ENCODE measurements at places on chromosomes 1 and 21.

DNA sequence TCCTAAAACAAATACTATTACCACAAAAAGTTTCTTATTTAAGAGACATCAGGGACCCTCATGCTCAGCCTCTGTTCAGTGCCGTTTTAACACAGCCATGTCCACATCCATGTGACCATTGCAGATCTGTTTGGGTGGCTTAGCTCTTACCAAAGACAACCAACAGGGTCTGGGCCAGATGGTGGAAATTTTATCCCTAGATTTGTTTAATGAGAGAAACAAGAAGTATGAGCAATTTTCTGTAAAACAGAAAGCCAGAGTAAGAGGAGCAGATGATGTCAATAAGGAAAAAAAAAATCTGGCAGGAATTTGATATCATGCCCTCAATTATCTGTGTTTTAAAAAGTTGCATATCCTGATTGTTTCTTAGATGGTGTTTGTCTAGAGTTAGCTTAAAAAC is 299.9 kb downstream of the TM2D1 start:
- DNase-seq, result no peak

DNA sequence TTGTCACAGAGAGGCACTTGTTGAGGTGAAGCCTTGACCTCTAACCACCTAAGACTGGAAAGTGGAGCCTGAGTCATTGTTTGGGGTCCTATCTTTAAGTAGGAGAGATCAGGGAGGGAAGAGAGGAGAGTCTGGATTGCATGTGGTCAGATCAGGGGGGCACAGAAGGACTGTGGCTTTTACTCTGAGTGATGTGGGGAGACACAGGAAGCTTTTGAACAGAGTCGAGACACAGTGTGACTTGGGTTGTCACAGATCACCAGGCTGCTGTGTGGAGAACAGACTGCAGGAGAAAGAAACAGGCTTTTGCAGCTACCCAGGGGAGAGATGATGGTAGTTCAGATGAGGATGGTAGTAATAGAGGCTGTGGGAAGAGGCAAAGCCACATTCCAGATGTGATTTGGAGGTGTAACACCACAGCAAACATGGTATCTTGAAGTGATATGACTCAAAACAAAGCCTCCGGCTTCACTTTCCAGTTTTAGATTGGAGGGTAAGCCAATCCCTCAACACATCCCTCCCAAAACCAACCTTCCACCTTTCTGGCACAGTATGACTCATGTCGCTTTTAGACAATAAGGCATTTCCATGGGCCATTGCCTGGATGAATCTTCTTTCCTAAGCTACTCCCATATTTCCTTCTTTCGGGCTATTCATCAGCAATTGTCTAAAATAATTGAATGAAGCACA is 125.8 kb upstream of the SLC44A3 start:
- no peak for DNase-seq

DNA sequence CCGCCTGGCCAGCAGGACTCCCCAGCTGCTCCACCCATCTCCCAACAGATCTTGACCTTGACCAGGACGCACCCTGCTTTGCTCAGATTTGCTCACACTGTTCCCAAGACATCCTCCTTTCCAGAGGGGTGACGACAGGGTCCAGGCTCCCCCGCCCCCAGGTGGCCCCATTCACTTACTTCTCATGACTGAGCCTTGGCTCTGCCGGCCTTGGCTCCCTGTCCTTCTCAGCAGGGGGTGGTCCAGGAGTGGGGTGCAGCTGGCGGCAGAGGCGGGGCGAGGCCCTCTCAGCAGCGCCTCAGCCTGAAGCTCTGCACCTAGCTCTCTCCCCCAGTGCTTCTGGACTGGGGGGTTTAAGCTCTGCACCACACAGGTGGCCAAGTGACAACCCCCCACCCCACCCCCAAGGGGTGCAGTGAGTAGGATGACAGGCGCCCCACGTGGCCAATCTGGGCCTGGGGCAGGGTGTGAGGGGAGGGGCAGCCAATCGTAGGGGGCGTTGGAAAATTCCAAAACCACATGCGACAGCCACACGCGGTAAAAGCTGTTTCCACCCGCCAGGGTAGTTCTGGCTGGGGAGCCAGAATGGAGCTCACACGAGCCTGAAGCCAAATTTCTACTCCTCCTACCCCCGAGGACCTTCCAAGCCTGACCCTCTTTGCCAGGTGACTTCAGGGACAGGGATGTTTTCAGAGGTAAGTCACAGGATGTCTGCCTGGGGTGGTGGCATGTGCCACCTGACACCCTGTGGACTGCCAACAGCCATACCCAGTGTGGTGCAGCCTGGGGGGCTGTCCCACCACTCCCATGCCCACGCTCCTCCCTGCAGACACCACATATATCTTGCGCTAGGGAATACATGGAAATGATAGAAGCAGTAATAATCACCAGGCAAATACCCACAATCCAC is 5.6 kb downstream of the RORC start:
- no peak for DNase-seq

DNA sequence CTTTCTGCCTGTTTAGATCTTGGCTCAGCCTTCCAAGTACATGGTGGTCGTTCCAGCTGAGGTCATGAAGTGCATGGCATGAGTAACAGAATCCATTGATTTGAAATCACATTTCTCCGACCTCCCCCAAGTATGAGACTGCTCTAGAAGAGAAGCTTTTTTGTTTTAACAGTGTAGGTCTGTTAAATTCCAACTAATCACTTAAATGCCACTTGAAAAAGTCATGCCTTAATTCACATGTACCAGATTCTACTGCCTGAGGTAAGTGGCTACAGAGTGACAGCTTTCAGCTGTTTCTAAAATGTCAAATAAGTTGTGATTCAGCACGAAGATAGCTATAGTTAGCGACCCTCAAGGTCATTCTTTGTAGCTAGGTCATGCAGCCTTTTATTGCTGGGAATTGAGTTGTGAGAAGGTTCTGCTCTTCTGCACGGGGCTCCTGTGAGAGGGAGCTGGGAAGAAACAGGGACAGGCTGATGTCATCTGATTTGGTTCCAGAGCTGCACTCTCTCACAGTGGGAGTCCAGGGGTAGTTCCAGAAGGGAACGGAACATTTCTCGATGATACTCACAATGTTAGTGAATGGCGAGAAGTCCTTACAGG is 112.7 kb downstream of the VPS13D start:
- DNase-seq, result no peak

DNA sequence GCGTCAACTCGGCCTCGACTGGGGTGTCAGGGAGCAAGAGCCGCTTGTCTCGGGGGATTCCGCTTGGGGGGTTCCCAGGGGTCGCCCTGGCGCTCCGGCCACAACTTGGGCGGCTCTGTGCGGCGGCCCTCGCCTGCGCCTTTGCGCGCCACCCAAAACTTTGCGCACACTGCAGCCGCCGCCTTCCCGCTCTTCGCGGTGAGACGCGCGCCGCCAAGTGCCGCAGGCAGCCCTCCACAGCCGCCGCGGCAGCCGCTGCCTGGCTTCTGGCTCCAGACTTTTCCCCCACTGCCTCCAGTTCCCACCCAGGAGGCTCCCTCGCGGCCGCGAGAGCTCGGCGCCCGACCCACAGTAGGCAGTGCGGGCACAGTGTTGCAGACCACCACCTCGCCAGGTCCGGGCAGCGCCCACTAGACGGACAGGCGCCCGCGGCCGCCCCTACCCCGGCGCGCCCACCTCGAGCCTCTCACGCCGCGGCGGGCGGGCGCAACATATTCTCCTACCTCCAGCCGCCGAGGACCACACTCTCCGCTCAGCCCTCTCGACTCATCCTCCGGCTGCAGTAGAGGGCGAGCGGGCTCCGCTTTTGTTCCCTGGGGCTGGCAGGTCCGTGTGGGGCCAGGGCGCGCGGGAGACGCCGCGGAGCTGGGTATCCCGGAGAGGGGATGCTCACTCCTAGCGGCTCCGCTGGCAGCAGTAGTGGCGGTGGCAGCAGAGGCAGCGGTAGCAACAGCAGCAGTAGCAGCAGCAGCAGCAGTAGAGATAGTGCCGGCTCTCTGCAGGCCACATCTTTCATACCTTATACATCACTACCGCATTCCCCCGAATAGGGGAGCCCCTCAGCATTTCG is 296.6 kb downstream of the OMA1 start:
- DNase-seq, result no peak

- DNase-seq, result no peak
These were observed 24.2 kb downstream of the PGM1 start for GRCh38 chr1:63617450-63617849.
